ENCODE measurements at places on chromosomes 2 and 18. TPM values are rescaled to one million over a fixed set of nuclear protein-coding genes. Genes with fewer than 3 reads are reported as not detected.

The PHLPP1 gene
- polyA plus RNA-seq: 20.8 TPM

DNA sequence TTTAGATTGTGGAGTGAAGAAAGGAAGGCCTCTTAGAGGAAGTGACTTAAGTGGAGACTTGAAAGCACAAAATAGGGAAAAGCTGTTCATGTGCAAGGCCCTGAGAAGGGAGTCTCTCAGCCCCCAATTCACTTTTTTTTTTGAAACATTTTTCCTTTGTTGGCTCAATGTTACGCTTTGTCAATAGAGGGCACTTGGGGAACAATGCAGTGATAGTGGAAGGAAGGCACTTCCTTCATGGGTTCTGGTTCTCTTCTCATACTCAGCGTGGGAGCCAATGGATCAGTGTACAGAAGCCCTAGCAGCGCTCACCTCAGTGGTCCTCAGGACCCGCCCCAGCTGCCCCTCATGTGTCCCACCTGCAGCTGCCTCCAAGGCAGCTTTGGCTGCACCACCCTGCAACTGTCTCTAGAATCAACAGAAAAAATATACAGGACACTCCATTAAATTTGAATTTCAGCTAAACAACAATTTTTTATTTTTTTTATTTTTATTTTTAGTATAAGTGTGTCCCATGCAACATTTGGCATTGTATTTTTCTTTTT lies 8.6 kb upstream of the C2orf42 start:
- no peak for DNase-seq

GRCh38 chr2:146077156-146077555 lies 1557.2 kb upstream of the ZEB2 start:
- no peak for DNase-seq

- no peak for DNase-seq
Observed at GRCh38 chr2:48278590-48278989, 251.4 kb upstream of the STON1 start.

- no peak for DNase-seq
Observed at GRCh38 chr2:191228861-191229260, 16.3 kb upstream of the MYO1B start.

DNA sequence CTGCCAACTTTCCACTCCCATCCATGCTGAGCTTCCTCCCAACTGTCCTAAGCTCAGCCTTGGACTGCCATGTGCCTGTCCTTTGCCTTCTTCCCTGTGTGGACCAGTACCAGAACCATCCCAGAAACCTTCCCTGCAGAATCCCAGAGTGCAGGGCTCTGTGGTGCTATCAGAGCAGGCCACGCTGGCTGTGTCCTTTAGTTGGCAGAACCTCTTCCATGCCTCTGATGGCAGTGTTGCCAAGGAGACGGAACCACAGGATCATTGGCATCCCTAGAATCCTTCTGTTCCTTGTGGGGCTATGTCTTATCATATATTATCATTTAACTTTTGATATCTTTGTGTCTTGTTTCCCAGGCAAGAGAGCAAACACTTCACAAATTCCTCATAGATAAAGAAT lies 73.0 kb upstream of the NOSTRIN start:
- DNase-seq: no peak

GRCh38 chr2:107325981-107326786 lies 440.2 kb upstream of the ST6GAL2 start:
- DNase-seq: no peak

DNA sequence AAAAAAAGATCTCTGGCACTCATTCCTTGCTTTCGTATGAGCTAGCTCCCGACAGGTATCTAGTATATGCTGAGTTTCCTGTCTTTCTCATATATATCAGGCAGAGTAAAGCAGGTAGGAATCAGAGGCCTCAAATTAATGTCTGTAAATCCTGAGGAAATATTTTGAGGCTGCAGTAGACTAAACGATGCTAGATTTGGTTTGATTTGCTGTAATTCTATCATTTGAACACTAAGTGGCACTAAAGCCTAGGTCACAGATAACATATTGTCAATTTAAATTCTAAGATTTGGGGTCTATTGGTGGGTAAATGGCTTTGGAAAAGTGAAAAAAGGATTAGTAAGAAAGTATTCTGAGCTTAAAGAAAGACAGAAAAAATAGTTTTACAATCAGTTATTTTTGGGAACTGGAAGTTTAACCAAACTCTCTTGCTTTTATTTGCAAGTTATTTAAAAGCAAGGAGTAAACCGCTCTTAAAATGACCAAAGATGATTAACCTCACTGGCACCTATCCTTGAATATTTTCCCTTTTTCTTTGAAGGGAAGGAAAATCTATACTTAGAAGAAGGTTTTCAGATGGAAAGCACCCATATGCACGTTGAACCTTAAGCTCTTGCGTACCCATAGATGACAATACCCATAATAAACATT lies 37.6 kb upstream of the SLC4A10 start:
- no peak for DNase-seq

All from right renal cortex interstitium (tissue), 3 donors.